ENCODE measurements at places on chromosomes 1 and 21. TPM values are rescaled to one million over a fixed set of nuclear protein-coding genes. Genes with fewer than 3 reads are reported as not detected.

- DNase-seq = no peak
Measured at GRCh38 chr21:34531399-34531798, 19.4 kb upstream of the KCNE1 start.

TRABD2B gene
- 7.9 TPM for total RNA-seq

SH3BGR gene
- total RNA-seq = not detected

- DNase-seq = no peak
Measured at GRCh38 chr1:82421782-82422181, 621.0 kb downstream of the ADGRL2 start.

FCER1G gene
- 69.9 TPM for total RNA-seq

GRCh38 chr1:61362351-61362750 lies 280.0 kb downstream of the NFIA start:
- DNase-seq = no peak

DNA sequence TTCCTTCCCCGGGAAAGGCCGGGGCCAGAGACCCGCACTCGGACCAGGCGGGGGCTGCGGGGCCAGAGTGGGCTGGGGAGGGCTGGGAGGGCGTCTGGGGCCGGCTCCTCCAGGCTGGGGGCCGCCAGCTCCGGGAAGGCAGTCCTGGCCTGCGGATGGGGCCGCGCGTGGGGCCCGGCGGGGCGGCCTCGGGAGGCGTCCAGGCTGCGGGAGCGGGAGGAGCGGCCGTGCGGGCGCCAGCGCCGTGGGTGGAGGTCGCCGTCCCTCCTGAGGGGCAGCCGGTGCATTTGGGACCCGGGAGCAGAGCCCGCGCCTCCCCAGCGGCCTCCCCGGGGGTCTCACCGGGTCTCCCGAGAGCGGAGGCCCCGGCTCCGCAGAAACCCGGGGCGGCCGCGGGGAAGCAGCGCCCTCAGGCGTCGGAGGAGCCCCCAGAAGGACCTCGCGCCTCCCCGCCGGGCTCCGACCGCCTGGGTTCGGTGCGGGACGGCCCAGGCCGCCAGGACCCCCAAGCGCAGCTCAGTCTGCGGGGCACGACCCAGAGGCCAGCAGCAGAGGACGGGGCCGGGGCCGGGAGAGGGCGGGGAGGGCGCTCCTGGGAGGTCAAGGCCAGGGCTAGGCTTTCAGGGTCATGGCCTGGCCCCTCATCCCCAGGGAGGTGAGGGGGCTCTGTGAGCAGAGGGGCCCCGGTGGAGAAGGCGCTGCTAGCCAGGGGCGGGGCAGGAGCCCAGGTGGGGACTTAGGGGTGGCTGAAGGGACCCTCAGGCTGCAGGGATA lies 7.2 kb upstream of the SLX9 start:
- DNase-seq = no peak

DNA sequence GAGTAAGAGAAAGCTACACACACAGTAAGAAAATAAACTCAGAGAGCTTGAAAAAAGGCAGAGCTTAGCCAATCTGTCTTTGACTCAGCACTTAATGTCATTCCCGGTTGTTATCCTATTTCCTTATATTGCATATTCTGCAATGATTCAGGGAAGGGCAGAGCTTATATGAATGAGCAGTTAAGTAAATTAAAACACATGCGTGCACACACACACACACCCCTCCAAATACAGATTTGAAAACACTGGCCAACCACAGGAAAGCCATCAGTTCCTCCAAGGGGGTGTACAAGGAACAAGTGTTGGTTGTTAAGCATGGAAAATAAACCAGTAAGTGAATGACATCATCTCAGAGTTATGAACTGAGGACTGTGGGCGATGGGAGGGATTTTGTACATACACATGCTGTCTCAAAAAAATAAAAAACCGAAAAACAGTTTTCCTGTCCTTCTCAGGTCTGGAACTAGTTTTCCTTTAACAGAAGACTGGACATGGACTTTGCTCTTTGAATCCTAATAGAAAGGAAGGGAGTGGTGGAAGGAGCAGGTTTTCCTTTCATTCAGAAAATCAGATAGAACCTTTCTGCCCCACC lies 1.0 kb downstream of the IQGAP3 start:
- no peak for DNase-seq

DNA sequence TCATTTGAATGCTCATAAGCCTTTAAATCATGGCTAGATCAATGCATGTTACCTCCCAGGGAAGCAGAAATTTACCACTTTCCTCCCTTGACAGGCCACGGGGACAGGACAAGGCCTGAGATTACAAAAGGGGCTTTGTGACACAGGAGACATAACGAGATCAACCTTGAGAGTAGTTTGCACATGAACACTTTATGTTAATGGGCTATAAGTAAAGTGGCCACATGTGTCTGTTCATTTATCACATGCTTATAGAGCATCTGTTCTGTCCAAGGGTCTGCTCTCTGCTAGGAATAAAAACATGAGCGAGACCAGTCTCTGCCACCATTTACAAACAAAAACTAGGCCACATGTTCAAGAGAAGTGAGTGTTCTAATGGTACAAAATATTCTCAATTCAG lies 144.1 kb upstream of the C8B start:
- DNase-seq = no peak

GRCh38 chr1:232969799-232970198 lies 19.4 kb downstream of the NTPCR start:
- no peak for DNase-seq

DNA sequence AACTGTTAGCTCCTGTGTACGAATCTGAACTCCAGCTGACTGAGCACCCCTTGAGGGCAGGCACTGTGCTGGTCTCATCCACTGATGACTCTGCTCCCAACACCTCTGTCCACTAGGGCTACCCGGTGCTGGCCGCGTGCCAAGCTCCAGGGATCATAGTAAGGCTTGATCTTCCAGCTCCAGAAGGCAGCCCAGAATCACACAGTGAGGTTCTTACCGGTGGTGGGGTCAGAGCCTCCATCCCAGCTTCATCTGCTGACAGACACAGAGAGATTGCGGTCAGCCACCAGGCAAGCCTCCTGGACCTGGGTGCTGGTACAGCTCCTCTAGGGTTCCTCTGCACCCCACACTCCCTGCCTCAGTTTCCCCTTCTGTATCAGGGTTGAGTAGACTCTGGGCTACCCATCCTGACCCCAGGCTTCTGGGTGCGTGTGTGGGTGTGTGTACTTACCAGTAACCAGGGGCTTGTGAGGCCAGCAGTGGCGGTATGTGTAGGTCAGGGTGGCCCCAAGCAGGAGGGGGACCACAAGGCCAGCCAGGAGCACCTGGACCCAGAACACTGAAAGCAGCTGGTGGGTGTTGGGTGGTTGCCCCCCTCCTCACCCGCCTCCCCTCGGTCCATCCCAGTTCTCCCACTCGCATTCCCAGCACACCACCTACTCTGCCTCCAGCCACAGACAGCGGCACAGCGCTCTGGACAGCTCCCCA lies 3.4 kb downstream of the TNFRSF25 start:
- DNase-seq = no peak

- DNase-seq = no peak
Measured at GRCh38 chr1:160307118-160307791, 22.3 kb upstream of the PEX19 start.

DNA sequence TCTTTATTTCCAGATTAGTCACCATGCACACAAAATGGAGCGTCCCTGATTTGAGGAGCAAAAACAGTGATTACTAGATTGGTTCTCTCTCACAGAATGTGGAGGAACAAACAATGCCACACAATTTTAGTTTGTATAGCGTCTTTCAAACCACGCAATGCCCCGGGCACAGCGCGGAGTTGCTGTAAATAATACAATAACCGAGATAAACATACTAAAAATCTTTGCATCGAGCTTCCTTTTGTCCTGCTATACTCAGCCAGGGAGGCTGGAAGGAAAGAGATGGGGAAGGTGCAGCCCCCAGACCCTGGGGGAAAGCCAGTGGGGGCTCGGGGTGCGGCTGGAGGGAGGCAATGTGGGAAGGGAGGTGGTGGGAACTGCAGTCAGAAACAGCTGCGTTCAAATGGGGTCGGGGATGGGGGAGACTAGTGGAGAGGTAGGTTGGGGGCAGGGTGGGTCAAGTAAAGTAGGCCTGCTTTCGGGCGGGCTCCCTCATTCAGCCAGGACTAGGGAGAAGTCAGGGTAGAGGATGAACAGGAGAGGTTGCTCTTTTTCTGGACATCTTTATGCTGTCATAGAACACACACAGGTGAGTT lies 366.3 kb downstream of the RPS6KC1 start:
- no peak for DNase-seq

CFAP107 gene
- not detected for total RNA-seq

DNA sequence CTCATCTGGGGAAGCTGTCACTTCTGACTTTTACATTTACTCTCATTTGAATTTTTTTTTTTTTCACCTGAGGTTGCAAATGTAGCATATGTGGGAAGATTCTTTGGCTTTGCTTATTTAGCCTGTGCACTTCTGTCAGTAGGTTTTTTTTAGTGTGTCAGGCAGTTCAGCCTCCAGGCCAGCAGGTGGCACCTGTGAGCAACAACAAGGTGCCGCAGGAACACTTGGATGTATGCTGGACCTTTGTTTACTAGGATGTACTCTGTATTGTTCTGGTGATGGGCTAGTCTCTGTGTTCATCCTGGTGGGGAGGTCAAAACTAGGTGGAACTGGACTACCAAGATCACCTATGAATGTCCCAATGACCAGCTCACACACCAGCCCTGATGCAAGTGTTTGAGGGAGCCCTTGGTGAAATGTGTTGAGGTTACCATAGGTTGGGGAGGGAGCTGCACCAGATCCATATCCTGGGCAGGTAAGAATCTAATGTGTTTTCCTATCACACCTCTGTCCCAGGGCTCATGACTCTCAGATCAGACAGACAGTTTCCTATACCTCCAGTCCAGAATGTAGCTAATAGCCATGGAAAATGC lies 618.2 kb downstream of the BRINP3 start:
- DNase-seq = no peak

TBX19 gene
- total RNA-seq = 0.64 TPM
